Stomach (tissue), 19 donors: ENCODE measurements at places on chromosomes 12 and 14. TPM values are rescaled to one million over a fixed set of nuclear protein-coding genes. Genes with fewer than 3 reads are reported as not detected.

- DNase-seq: no peak
These were observed 6.6 kb upstream of the NOP2 start for GRCh38 chr12:6574576-6575295.

Gene TAC3
- total RNA-seq: 2.0 TPM

- DNase-seq: peak; percentile 70
These were observed 1.3 kb downstream of the ESYT1 start for GRCh38 chr12:56129206-56129941.

DNA sequence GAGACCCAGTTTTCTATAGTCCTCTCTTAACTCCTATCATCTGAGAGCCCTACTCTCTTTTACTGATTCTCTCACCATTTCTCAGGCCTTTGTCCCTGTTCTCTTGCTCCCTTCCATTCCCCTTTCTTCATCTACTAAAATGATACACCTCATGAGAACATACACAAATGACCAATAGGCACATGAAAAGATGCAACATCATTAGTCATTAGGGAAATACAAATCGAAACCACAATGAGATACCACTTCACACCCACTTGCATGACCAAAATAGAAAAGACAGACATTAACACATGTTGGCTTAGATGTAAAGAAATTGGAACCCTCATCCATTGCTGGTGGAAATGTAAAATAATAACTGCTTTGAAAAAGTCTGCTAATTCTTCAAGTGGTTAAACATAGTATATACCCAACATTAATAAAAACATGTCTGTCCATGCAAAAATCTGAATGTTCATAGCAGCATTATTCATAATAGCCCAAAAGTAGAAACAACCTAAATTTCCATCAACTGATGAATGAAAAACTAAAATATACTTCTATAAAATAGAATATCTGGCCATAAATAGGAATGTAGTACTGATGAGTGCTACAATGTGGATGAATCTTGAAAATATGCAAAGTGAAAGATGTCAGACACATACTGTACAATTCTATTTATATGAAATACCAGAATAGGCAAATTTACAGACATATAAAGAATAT is 66.0 kb downstream of the DENND5B start:
- DNase-seq: no peak

DNA sequence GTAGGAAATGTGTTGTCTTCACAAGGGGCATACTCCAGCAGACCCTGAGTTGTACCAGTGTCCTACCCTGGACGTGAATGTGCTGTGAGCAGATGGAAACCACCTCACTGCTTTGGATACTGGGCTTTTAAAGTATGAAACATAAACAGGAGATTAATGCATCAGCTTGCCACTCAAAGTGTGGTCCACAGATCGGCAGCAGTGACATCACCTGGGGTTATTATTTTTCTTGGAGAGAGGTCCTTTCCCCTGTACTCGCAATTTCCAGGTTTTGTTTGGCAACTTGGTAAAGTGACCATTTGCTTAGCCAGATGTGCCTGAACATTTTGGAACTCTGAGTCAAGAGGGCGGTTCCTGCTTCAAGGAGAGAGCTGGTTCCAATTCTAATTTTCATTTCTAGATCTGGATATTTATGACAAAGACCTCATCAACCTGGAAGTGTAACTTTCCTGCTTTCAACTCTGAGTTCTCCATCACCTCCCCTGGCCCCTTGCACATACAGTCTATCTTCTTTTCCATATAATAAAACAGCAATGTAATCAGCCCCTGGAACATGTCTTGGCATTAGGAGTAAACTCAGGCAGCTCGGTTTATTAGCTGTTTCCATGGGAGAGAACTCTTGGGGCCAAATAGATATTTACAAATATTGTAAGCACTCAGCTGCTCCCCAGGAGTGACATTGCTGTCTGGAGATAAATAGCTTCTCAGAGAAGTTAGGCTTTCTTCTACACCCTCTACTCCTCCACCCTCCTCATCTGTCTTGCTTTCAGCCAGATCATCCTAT is 237.0 kb upstream of the TBX3 start:
- no peak for DNase-seq

DNA sequence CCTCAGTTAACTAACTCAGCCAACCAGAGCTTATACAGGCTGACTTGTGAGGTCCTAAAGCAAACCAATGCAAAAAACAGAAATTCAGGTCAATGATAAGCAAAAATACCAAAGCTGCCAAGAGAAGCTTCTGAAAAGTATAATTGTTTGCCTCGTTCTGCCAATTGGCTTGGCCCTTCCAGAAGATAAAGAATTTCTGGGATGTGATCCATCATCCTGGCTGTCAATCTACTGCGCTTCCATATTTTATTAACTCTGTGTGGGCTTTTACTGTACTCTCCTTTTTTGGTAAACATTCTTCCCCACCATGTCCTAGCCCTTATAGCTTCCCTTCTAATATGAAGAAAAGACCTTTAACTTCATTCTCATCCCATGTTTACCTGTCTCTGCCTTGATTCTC is 387.9 kb downstream of the TMEM117 start:
- no peak for DNase-seq

DNA sequence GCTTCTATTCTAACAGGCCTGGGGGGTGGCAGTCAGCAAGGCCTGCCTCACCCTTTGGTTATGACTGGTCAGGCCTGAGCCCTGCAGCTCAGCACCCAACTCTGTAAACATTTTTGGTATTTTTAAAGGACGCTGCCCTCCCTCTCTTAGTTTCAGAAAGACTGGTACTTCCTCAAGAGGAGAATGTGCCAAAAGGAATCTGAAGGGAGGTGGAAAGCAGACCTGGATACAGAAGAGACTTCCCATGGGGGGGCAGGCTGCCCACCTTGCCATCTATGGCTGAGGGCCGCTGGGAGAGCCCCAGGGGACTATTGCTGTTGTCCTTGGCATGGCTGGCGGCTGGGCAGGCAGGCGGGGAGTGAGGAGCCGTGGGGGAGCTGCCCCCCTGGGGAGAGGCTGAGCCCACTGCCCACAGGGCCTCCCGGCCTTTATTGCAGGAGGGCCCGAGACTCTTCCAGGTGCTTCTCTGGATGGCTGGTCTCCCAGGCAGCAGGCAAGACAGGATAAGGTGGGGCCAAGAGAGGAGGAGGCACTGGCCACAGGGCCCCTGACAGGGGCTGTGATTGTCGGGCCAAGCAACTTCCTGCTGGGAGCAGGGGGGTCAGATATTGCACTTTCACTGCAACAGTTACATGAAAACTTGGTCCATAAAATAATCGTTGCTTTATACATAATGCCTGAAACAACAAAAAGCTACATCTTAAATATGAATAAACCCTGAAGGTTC is 3.5 kb downstream of the ARL6IP4 start:
- DNase-seq: peak; percentile 63

Gene KRT82
- not detected for total RNA-seq

Gene TAMALIN
- 2.7 TPM for total RNA-seq

DNA sequence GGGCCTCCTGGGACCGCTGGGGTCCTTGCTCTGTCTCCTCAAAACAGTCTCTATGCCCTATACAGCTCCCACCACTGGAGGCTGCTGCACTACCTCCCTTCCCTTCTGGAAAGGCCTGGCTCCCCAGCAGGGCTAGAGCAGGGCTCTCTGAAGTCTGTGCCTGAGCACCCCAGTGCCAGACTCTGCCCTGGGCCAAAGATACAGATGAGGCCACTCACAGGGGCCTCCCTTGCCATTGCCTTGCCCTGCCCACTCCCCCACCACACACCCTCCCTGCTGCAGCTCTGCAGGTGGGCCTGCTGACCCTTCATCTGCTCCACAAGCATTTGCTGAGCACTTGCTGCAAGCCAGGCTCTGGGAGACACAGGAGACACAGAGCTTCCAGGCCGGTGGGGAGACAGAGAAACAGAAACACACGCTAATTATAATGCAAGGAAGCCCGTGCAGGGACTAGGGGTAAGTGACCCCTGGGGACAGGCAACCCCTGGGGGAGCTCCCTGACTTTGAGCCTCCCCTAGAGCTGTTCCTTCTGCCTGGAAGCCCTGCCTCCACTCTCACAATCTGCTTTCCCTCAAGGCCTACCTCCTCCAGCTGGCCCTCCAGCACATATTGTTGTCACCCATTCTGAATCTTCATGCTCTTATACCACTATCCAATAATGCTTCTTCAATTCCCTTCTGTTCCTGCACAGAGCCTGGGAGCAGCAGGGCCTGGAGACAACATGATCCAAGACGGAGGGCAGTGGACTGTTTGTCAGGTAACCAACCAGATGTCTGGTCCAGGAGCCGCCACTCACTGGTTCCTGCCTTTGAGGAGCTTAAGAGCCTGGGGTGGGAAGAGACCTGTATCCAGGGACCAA is 32.6 kb upstream of the PNMA1 start:
- no peak for DNase-seq

GRCh38 chr14:100698066-100698465 is 28.6 kb upstream of the DLK1 start:
- no peak for DNase-seq

Gene LBHD2
- total RNA-seq: not detected

Gene VRTN
- not detected for total RNA-seq

GRCh38 chr14:71621980-71622605 is 310.1 kb upstream of the RGS6 start:
- DNase-seq: no peak

Gene B4GALNT1
- not detected for total RNA-seq

Gene LLPH
- 5.1 TPM for total RNA-seq
